ENCODE measurements at places on chromosomes 1 and 21. TPM values are rescaled to one million over a fixed set of nuclear protein-coding genes. Genes with fewer than 3 reads are reported as not detected.

DNA sequence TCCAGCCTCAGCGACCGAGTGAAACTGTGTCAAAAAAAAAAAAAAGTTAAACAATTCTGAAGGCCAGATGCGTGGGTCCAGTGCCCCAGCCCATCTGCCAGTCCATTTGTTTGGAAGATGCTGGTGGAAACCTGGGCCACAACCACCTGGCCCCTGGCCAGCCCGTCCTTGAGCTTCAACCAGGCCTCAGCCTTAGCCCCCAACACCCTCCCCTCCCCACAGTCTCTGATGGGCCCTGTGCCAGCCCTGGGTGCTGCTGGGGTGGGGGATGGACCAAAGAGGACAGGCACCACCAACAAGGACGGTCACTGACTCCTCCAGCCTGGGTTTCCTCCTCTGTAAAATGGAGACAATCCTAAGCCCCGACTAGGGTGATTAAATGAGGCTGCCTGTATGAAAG lies 19.6 kb upstream of the PLEKHG5 start:
- DNase-seq = no peak

DNA sequence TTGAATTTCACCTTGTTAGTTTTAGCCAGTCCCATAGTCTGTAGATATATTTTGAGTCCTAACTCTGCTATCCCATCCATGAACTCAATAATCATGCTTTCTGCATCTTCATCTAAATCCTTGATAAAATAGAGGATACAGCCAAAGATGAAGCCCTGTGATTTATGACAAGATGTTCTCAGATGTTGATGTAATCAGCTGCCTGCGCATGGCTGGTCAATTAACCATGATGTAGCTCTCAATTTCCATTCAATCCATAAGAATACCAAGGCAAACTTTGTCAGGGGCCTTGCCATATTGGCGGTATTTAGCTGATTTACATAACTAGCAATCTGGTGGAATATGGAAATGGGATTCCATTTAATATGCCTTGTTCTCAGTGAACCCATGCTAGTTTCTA lies 183.2 kb downstream of the TNR start:
- DNase-seq = no peak

DNA sequence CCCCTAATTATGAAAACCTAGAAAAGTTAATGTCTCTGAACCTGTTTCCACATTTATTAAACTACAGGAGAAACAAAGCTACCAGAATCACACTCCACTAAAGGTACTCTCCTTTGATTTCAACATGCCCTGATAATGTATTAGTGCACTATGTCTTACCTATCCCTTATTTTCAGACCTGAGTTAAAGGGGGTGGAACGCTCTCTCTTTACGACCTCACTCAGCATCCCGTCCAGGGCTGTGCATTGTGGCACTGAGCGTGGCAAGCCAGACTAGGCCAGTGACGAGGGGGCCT lies 678 bp downstream of the LSM10 start:
- no peak for DNase-seq

The SPRR2G gene
- not detected for total RNA-seq

DNA sequence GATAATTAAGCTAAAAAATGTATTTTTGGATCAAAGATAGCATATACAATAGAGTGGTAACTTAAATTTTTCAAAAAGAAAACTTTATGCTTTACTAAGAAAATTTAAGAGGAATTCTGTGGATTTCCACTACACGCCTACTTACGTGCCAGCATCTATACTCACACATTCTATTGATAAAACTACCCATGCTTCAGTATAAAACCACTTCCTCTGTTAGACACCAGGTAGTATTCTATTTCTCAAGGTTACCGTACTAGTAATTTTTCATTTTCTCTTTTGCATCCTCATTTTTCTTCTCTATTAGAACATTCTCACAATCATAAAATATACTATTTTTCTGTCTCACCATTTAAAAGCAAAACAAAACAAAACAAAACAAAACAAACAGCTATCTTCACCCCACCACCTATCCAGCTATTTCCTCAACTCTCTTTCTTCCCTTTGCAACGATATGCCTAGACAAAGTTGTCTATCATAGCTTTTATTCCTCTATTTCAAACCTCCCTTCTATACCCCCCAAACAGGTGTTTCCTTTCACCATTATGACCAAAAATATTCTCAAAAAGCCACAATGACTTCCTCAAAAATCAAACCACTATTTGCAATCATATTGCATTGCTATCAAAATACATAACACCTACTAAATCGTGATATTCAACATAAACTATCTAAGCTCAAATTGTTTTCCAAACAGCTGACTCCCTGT lies 1652.0 kb downstream of the MRPL39 start:
- DNase-seq = no peak

The LAD1 gene
- 0.29 TPM for total RNA-seq

- DNase-seq = no peak
Observed at GRCh38 chr1:48773133-48773532, 3.6 kb downstream of the BEND5 start.

The GPR37L1 gene
- 0.09 TPM for total RNA-seq

Measured in posterior vena cava (tissue), 2 donors.